ENCODE measurements at places on chromosomes 5 and 9.

- no peak for DNase-seq
These were observed 29.1 kb downstream of the FRMPD1 start for GRCh38 chr9:37679649-37680402.

- DNase-seq: peak; percentile 85
These were observed 58.5 kb downstream of the ZNF462 start for GRCh38 chr9:106921341-106921899.

- DNase-seq: peak; percentile 38
These were observed 22.2 kb upstream of the CMBL start for GRCh38 chr5:10329820-10330481.

- no peak for DNase-seq
These were observed 218.4 kb downstream of the EBF1 start for GRCh38 chr5:158881091-158881880.

GRCh38 chr9:38240051-38240450 lies 152.5 kb upstream of the ALDH1B1 start:
- no peak for DNase-seq

DNA sequence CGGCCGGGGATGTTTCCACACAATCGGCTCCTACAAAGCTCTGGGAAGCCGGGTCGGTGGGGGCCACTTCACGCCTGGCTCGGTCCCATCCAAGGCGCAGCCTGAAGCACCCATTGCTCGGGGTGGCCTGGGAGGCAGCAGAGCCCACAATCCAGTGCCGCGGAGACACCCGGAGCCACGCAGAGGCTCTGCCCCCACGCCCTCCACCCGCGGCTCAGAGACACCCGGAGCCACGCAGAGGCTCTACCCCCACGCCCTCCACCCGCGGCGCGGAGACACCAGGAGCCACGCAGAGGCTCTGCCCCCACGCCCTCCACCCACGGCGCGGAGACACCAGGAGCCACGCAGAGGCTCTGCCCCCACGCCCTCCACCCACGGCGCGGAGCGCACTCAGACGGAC lies 31.9 kb downstream of the SLC12A7 start:
- DNase-seq: no peak

DNA sequence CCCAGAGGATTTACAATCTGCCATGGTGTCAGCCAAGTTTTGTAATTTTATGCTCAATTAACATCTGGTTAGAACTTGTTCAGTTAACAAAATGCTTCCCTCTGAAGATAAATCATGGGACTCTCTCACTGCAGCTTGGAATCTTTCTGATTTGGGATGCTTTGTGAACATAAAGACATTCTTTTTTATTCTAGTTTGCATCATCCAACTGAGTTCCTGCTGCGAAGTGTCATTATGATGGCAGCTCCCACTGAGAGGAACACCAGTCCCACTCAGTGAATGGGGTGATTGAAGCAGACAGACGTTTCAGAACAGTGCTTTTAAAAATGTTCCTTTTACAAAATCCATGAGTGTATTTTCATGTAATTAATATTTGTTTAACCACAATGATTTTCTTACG lies 863.8 kb downstream of the TLE4 start:
- DNase-seq: no peak

- no peak for DNase-seq
These were observed 3.7 kb upstream of the IRX2 start for GRCh38 chr5:2755076-2755680.

DNA sequence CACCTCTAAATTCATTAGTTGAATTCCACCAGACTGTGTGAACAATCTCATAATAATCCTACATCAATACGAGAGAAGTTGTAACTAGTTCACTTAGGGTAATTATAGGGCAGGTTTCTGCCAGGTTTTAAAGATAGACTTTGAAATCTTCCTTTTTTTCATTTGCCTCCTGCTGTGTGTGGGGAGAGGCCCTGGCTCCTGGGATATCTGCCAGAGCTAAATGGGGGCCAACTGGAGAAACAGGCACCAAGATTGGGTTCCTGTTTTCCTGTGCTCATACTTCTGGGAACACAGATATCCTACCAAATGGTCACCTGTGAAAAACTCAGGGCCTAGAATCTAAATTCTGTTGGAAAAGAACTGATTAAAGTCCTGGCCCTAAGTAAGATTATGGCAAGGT lies 42.3 kb downstream of the SH3RF2 start:
- no peak for DNase-seq

- DNase-seq: peak; percentile 34
These were observed 746 bp upstream of the NPM1 start for GRCh38 chr5:171386861-171387344.

DNA sequence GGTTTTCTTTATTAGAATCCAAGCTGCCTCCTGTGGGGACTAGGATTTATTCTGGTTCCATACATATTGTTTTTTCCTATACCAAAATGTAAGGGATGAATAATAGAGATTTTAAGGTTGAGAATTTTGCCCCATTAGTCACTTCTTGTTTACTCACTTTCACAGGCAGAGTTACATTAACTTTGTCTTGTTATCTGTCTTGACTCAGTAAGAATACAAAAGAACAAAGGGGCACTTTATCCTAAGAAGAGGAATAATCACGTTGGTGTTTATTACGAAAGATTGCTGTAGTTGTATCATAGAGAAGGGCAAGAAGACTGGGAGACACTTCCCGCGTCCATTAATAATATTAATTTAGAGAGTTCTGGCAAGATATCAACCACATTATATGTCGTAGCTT lies 599.7 kb upstream of the FTMT start:
- DNase-seq: no peak

GRCh38 chr5:135063056-135063445 lies 29.0 kb upstream of the PITX1 start:
- no peak for DNase-seq

All from testis (tissue), 5 donors.